ENCODE measurements at places on chromosomes 12 and 14.

DNA sequence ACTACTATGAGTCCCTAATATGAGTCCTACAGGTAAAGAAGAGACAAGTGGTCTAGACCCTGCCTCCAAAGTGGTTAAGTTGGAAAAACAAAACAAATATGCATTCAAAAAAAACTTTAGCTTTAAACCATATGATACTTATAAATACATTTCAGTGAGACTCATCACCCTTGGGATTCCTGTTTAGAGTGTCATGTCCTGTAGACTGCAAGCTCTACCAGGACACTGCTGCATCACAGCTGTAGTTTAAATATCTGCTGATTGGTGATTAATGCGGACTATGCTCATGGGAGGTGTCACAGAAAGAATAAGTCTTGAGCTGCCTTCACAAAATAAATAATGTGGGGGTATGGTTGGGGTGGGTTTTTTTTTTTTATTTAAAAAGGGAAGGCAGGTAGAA lies 8.8 kb upstream of the LGR5 start:
- no peak for DNase-seq

DNA sequence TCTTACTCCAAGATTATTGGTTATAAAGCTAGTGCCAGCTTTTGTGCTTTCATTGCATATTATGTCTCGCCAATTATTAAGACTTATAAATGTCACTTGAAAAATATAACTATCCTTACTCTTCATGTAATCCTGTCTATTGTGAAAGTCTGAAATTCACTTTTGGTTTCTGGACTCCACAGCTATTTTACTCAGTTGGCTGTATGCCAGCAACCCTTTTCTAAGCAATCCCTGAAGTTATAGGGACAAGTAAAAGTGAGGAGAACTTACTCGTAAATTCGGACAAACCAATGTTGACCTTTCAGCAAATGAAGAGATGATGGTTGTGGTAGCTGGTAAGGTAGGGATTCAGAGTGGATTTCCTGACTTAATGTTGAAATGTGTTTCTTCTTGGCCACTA lies 196.3 kb downstream of the NPAS3 start:
- no peak for DNase-seq

- no peak for DNase-seq
These were observed 161.7 kb downstream of the ANO2 start for GRCh38 chr12:5783289-5783920.

DNA sequence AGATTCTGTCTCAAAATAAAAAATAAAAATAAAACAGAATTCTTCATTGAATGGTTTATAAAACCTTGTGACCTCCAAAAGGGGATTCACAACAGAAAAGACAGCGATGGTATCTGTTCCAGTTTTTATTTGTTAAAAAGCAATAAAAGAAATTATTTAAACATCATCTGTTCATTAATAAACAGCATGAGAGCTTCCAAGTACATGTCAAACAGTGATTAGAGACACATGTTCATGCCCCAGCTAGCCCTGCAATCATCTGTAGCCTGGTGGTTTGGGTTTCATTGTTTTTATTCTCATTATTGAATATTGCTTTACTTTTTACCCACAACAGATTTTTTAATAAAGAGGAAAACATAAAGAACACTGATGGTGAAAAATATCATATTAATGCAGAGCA lies 173.3 kb downstream of the ANO2 start:
- no peak for DNase-seq

GRCh38 chr14:89827265-89827664 lies 127.3 kb downstream of the EFCAB11 start:
- DNase-seq = no peak

DNA sequence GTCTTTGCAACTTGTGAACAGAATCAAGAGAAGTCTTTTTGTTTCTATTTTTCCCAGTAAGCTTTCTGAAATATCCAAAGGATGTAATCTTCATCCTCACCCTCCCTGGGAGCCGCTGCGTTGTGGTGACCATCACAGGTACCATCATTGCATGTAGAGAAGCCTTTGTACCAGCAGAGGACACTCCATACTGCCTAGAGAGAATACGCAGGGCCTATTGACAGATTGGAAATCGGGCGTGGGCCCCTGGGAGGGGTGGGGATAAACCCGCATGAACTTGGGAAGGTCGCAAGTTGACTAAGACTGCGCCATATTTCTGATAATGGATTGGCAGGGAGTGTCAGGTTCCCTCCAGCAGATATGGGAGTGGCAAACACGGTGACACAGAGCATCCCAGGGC lies 12.7 kb downstream of the KRT1 start:
- DNase-seq = no peak

GRCh38 chr12:49160399-49160798 lies 28.5 kb downstream of the TUBA1A start:
- DNase-seq = no peak

- DNase-seq = no peak
These were observed 5.8 kb downstream of the KMT5A start for GRCh38 chr12:123389560-123390351.

DNA sequence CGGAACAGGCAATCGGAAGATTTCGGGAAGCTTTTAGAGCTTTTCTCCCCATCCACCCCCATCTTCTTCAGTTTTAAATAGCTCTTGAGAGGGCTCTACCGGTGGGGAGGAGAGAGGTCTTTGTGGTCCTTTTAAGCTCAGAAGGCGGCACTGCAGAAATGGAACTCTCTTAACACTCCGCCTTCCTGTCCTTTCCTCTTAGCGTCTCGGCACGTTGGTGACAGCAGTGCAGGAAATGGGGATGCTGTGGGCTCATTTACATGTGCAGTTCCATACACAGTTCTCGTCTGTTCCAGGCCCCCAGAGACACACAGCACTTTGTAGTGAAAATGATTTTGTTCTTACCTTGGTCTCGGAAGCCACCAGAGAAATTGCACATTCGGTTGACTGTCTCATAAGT lies 50.4 kb upstream of the RIN3 start:
- no peak for DNase-seq

DNA sequence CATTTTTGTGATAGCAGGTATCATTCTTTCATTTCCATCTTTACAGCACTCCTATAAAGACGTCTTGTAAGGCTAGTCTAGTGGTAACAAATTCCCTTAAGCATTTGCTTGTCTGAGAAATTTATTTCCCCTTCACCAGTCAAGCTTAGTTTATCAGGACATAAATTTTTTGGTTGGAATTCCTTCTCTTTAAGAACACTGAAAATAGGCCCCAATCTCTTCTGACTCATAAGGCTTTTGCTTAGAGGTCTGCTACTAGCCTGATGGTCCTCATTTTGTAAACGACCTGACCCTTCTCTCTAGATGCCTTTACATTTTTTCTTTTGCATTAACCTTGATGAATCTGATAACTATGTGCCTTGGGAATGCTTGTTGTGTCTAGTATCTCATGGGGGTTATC lies 20.3 kb downstream of the OLR1 start:
- DNase-seq = no peak

- no peak for DNase-seq
These were observed 12.1 kb downstream of the CSRP2 start for GRCh38 chr12:76866726-76867125.

DNA sequence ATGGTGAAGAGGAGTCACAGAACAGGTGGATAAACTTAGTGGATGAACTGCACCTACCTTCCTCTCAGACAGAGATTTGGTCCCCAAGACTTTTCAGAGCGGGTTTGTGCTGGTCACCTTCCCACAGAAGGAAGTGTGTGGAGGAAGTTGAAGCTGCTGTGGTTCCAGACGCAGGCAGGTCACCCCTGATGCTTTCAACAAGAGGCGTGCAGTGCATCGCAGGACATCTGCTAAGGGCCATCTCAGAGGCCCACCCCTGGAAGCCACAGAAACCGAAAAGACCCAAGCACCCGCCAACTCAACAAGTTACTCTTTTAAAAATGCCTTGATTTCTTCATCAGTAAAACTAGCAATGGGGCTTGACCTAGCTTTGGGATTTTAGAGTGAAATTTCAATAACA lies 1.0 kb upstream of the GPX2 start:
- no peak for DNase-seq

GRCh38 chr14:94337274-94337673 lies 14.1 kb upstream of the SERPINA6 start:
- peak; percentile 30 for DNase-seq

GRCh38 chr14:74480046-74480445 lies 13.1 kb downstream of the NPC2 start:
- no peak for DNase-seq

GRCh38 chr14:99075771-99076375 lies 196.1 kb downstream of the BCL11B start:
- no peak for DNase-seq

DNA sequence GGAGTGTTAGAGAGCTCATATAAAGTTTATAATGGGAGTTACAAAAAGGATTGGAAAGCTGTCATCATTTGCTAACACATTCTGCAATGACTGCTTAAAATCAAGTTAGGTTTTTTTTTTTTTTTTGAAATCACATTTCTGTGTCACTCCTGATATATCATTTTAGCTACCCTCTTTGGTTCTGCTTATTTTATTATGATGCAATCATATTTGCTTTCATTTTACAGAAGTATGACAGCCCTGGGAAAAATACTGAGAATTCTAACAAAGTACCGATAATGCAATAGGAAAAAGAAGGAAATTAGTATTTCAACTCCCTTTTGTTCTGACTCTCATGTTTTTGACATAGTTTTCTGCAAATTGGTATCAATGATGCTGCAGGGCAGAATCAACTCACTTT lies 71.6 kb upstream of the MDGA2 start:
- DNase-seq = no peak

GRCh38 chr14:61489932-61490331 lies 168.6 kb downstream of the PRKCH start:
- DNase-seq = no peak

DNA sequence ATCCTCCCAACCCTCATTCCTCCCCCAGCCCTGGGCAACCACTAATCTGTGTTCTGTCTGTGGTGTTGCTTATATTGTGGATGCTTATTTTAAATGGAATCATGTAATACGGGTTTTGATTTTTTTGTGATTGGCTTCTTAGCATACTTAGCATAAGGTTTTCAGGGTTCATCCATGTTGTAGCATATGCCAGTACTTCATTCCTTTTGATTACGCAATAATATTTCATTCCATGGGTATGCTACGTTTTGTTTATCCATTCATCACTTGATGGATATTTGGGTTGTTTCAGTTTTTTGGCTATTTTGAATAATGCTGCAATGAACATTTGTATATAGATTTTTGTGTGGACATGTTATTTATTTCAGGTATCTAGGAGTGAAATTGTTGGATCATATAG lies 82.9 kb downstream of the TSPAN9 start:
- DNase-seq = peak; percentile 59

DNA sequence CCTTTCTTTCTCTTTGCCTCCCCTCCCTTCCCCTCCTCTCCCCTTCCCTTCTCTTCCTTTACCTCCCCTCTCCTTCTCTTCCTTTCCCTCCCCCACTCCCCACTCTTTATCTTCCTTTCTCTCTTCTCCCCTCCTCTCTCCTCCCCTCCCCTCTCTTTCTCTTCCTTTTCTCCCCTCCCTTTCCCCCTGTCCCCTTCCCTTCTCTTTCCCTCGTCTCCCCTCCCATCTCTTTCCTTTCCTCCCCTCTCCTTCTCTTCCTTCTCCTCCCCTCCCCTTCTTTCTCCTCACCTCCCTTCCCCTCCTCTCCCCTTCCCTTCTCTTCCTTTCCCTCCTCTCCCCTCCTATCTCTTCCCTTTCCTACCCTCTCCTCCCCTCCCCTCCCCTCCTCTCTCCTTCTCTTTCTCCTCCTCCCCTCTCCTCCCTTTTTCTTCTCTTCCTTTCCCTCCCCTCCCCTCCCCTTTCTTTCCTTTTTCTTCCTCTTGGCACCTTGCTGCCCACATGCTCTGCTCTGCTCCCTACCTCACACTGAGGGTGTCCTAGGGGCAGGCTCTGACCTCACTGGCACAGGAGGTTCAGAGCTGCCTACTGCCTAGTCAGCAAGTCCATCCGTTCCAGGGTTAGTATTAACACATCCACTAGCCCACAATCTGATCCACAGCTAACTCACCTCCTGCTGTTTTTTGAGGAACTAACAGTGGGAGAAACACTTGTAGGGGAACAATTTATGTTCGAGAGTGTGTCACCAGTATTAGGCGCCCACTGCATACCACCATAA lies 101.0 kb downstream of the NUAK1 start:
- DNase-seq = no peak

DNA sequence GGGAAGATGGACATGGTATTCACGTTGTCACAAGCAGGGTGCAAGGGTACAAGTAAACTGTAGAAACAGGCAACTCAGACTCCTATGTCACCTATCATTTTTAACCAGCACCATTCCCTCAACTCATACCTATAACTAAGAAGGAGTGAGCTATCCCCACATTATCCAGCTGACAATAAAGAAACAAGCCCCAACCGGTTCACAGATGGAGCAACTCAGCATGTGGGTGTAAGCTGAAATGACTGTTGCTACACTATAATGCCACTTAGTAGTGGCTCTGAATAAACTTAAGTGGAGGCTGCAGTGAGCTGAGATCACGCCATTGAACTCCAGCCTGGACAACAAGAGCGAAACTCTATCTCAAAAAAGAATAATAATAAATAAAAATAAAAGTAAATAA lies 829.5 kb upstream of the MDGA2 start:
- DNase-seq = no peak

GRCh38 chr14:52900731-52901130 lies 50.1 kb downstream of the FERMT2 start:
- no peak for DNase-seq

- DNase-seq = no peak
These were observed 292.1 kb downstream of the GLT1D1 start for GRCh38 chr12:129145381-129145780.

- DNase-seq = peak; percentile 47
These were observed 95.7 kb downstream of the PDE3A start for GRCh38 chr12:20463913-20464524.

DNA sequence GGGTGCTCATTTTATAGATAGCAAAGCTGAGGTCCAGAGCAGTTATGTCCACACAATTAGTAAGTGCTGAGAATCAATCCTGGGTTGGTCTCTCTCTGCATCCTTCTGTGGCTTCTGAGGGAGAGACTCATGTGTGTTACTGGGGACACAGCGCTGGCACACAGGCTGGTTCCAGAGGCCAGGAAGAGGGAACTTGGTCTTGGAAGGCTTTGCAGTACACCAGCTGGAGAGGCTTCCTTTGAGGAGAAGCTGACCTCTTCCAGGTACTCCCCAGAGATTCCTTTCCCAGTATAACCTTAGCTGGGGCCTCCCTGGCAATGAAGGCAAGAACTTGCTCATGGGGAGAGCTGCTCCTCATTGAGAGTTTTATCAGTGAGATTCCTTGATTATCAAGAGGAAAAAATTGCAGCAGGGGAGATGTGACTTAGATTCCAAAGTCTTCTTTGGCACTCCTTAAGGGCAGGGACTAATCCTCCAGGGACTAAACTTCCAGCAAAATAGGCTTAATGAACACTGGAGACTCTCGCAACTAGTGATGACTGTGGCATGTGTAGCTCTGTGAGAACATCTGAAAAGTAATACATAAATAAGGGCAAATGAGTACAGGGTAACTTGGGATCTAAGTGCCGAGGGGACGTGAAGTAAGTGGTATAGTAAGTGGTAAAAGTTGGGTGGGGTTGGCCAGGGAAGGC lies 13.9 kb upstream of the KRT80 start:
- no peak for DNase-seq

- DNase-seq = no peak
These were observed 780.2 kb upstream of the SEL1L start for GRCh38 chr14:82313889-82314288.

GRCh38 chr14:48586099-48586498 lies 910.7 kb upstream of the MDGA2 start:
- DNase-seq = no peak
